ENCODE measurements at places on chromosomes 13 and 19. TPM values are rescaled to one million over a fixed set of nuclear protein-coding genes. Genes with fewer than 3 reads are reported as not detected.

- no peak for ATAC-seq
These were observed 959 bp downstream of the CHMP2A start for GRCh38 chr19:58553799-58554493.

GRCh38 chr19:3638208-3639193 is 11.9 kb upstream of the CACTIN start:
- no peak for ATAC-seq

GRCh38 chr13:57724486-57725272 is 93.1 kb downstream of the PCDH17 start:
- no peak for ATAC-seq

DNA sequence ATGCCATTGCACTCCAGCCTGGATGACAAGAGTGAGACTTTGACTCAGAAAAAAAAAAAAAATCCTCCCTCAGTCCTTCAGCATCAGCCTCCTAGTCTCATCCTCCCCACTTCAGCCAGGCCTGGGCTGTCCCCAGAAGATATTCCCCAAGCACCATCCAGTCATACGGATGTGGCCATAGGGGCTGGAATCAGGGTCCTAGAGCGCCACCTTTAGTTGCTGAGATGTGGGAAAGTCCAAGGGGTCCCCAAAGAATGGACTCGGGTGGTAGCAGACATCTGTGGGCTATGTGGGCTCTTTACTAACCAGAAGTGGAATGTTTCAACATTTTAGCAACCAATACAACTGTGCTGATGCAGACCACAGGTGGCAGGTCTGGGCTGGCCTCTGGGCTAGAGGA is 3.1 kb upstream of the TYROBP start:
- no peak for ATAC-seq

GRCh38 chr13:20114066-20114610 is 46.7 kb downstream of the GJA3 start:
- no peak for ATAC-seq

- ATAC-seq, result no peak
These were observed 22.7 kb downstream of the CCNA1 start for GRCh38 chr13:36454987-36455386.

DNA sequence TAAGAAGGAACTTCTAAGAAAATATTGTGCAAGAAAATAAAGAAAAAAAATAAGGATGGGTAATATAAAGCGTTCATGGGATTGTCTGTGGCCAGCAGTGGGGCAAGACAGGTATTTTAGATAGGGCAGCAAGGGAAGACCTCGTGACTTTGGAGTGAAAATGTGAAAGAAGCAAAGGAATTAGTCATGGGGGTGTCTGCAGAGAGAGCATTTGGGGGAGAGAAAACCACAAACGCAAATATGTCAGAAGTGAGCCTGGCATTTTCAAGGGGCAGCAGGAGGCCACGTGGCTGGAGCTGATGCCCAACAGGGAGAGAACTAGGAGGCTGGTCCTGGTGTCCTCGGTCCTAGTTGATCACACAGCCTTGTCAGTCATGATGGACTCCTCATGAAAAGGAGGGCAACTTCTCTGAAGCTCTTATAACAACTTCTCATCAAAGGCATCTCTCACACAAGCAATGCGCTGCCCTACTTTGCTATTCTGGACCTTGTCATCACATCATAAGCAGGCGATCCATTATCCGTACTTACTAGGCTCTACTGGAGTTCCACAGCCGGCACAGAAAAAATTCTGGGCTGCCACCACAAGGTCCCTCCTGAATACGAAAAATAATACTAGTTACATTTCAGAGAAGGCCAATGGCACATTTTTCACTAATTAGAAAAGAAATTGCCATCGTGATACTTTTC is 31.0 kb downstream of the RUBCNL start:
- no peak for ATAC-seq

DNA sequence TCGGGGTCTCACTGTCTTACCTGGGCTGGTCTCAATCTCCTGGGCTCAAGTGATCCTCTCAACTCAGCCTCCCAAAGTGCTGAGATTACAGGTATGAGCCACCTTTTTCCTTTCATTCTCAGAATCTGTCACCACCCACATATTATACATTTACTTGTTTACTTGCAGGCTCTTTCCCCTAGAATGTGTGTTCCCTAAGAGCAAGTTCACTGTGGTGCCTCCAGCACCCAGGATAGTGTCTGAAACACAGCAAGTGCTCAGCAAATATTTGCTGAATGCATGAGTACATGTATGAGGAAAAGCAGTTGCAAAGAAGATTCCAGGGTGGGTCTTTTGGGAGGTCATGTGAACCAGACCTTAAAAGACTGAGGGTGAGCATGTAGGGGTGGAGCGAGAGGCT is 96.8 kb downstream of the RGCC start:
- no peak for ATAC-seq

DNA sequence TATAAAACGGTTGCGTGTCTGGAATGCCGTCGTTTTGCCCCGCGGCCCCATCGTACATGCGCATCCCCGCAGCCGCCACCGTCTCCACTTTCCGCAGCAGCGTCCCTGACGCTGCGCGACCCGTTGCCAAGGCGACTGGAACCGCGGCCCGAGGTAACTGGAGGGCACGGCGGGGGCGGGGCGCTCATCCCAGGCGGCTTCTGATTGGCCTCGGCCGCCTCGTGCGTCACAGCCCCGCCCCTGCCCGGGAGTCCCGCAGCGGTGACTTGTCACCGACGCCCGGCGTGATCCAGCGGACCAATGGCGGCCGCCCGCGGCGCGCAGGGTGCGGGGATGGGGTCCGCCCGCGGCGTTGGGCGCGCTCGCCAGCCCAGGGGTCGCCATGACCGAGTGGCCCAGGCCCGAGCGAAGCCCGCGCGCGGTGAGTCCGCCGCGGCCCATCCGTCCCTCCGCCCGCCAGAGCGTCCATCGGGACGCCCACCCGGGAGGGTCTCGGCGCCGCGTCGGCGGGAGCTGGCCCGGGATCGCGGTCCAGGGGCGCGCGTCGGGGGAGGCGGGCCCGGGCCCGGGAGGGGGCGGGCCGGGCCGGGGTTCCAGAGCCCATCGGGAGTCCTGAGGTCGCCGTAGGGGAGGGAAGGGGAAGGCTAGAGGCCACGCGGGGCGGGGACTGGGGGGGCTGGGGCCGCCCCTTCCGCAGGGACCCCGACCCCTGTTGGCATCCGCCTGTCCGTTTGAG is at the start of gene ZSCAN1:
ZSCAN1 (plus strand) TSS at position 285 of the 736 bp plus-strand sequence. CDS start 3,812 bp downstream, outside the sequence.
- ATAC-seq, result peak; percentile 90

DNA sequence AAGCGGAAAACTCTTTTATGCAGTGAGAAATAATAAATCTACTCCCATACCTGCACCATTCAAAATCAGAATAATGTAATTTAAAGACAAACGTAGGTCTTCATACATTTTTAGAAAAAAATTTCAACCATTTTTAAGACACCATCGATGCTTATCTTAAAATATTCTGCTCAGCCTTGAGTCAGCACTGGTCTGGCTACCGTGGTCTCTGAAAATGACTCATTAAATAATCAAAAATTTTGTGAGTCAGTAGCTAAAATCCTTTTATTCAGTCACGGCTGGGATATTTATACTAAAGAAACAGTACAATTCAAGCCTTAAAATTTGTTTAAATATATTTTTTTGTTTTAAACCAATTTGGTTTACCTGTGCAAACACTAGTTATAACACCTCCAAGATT is 2862.8 kb upstream of the PCDH20 start:
- ATAC-seq, result no peak

GRCh38 chr19:2112516-2113320 is 16.0 kb downstream of the IZUMO4 start:
- ATAC-seq, result no peak

- peak; percentile 83 for ATAC-seq
These were observed 22.1 kb downstream of the CAPN12 start for GRCh38 chr19:38721979-38722773.

GRCh38 chr19:57075125-57075524 is 44.7 kb upstream of the USP29 start:
- ATAC-seq, result no peak

GRCh38 chr19:32017176-32017953 is 328.0 kb upstream of the ZNF507 start:
- ATAC-seq, result no peak

- no peak for ATAC-seq
These were observed 67.2 kb downstream of the HSPH1 start for GRCh38 chr13:31094331-31095015.

DNA sequence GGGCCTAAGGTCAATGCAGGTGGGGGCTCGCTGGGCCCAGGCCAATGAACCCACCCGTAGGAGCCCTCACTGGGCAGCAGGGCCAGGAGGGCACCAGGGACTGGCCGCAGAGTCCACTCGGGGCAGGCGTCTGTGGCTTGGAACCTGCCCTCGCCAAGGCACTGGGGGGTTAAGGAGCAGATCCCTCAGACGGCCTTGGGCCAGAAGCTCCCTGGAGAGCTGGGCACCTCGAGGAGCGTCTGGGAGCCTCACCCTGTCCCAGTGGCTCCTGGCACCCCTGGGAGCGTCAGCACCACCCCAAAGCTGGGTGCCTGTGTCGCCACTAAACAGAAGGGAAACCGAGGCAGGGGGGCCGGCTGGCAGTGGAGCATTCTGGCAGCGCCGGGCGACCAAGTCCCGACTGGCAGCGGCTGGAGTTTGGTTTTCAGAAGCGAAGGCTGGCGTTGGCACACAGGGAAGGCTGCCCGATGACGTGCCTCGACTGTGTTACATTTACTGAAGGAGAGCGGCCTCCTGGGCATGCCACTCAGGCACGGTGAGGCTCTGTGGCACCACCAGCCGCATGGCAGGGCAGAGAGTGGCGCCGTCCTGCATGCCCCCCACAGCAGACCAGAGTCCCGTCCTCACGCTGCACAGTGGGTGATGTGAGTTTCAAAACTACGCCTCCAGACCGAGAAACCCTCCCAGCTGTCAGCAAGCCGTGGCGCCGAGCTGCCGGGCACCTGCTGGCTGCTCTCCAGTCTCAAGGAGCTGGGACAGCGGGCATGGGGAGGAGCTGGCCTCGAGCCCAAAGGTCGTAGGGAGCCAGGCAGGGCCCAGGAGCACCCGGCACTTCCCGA is 9.2 kb upstream of the MEX3D start:
- ATAC-seq, result peak; percentile 15

- no peak for ATAC-seq
These were observed 9.0 kb downstream of the SIGLEC5 start for GRCh38 chr19:51621178-51621577.

GRCh38 chr13:67048821-67049150 is 181.3 kb downstream of the PCDH9 start:
- ATAC-seq, result peak; percentile 28

- ATAC-seq, result no peak
These were observed 2.9 kb downstream of the TGFB1 start for GRCh38 chr19:41350735-41351338.

DNA sequence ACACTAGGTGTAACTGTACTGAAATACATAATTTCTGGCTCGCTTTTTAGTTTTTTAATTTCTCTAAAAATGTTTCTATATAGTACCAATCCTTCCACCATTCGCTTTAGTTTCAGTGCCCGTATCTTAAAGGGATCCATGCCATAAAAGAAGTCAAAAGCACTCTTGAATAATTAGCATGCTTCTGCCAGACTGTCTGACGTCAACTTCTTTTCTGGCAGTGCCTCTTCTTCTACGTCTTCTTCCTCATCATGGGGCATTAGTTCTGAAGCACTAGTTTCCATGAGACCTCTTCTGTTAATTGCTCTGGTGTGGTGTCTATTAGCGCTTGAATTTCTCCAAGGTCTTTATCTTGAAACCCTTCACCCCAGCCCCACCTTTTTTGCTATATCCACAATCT is 93.8 kb upstream of the DOCK9 start:
- ATAC-seq, result no peak

DNA sequence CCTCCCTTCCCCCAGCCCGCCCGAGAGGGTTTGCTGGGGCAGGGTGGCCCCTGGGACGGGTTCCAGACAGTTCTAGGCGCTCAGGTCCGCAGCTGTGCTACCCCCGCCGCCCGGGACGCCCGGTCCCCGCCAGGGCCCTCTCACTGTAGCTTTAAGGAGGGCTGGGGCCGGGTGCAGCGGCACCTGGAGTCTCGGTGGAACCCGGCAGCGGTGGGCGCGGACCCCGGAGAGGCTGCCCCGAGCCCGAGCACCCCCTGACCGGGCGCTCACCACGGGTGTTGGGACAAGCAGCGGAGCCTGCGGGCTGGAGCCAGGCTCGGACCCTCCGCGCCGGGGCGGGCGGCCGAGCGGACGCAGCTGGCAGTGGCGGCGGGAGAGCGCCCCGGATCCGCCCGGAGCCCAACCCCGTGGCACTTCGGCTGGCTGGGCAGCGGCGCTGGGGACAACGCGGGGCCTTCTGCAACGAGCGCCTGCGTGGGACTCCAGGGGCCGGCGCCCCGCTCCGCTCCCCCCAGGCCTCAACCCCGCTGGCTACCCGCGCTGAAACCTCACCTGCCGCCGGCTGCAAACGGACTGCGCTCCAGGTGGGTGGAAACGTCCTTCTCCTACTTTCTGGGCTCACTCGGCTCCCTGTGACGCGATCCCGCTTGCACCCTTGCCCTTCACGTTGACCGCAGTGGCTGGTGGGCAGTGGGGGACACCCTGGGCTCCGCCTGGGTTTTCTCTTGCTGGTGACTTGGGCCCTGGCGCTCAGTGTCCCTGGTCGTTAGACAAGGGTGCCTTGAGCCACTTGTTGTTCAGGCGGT is 81.1 kb downstream of the ZNF429 start:
- peak; percentile 42 for ATAC-seq

GRCh38 chr19:31301306-31301980 is 47.8 kb downstream of the TSHZ3 start:
- ATAC-seq, result no peak

DNA sequence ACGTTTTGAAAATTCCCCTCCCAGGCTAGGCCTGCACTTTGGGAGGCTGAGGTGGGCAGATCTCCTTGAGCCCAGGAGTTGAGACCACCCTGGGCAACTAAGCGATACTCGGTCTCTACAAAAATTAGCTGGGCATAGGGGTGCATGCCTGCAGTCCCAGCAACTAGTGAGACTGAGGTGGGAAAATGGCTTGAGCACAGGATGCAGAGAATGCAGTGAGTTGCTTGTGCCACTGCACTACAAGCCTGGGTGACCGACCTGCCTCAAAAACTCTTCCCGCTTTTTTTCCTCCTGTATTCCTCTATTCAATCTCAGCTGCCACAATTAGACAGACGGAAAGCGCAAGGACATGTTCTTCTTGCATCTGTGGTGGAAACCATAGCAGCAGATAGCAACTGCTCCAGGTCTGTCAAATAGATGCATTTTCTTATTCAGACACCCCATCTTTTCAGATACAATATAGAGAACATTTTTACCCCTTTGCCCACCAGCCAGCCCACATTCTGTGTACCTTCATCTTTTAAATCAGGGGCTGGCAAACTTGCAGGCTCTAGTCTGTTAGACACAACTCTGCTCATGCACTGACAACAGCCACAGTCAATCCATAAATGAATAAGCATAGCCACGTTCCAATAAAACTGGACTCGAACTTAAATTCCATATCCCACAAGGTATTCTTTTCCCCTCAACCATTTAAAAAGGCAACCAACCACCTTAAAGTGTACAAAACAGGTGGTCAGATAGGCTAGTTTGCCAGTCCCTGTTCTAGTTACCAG is 4.8 kb downstream of the TPT1 start:
- ATAC-seq, result no peak

GRCh38 chr13:85993567-85993966 is 194.3 kb upstream of the SLITRK6 start:
- ATAC-seq, result no peak

The ILF3 gene
- total RNA-seq, result 226 TPM

The UBE2L5 gene
- total RNA-seq, result not detected

The KLK14 gene
- 0.16 TPM for total RNA-seq

The ATXN8OS gene
- 0.49 TPM for total RNA-seq

The R3HDM4 gene
- 27.2 TPM for total RNA-seq

The ZNF468 gene
- 21.8 TPM for total RNA-seq

The PRODH2 gene
- not detected for total RNA-seq

The COX7A1 gene
- 45.1 TPM for total RNA-seq

The PROZ gene
- 0.76 TPM for total RNA-seq

The FLT3LG gene
- 0.33 TPM for total RNA-seq

All from motor neuron (in vitro differentiated cells).